ENCODE measurements at places on chromosomes 3 and 15. TPM values are rescaled to one million over a fixed set of nuclear protein-coding genes. Genes with fewer than 3 reads are reported as not detected.

NR1I2 gene
- 0.67 TPM for total RNA-seq

CPLX3 gene
- total RNA-seq, result not detected

EBLN2 gene
- total RNA-seq, result 3.6 TPM

TUSC2 gene
- total RNA-seq, result 33.6 TPM

CPNE9 gene
- 0.40 TPM for total RNA-seq

MESP2 gene
- not detected for total RNA-seq

KLHL6 gene
- total RNA-seq, result 34.6 TPM

TM6SF1 gene
- 2.6 TPM for total RNA-seq

SAMD7 gene
- not detected for total RNA-seq

ALPK3 gene
- total RNA-seq, result 0.08 TPM

CCR3 gene
- total RNA-seq, result not detected

LRTM1 gene
- not detected for total RNA-seq

SLC30A4 gene
- total RNA-seq, result 2.2 TPM

BFSP2 gene
- total RNA-seq, result not detected

FMN1 gene
- total RNA-seq, result 0.04 TPM
